Natural killer cell treated with Interleukin-12 subunit alpha and Interleukin-12 subunit beta and Interleukin-15 and Interleukin-18, amount 100 ng/mL, for 72 hours (primary cell): ENCODE measurements at places on chromosomes 3 and 15.
A peak's percentile ranks its signal among the peaks of the same experiment; 100 is the strongest.

DNA sequence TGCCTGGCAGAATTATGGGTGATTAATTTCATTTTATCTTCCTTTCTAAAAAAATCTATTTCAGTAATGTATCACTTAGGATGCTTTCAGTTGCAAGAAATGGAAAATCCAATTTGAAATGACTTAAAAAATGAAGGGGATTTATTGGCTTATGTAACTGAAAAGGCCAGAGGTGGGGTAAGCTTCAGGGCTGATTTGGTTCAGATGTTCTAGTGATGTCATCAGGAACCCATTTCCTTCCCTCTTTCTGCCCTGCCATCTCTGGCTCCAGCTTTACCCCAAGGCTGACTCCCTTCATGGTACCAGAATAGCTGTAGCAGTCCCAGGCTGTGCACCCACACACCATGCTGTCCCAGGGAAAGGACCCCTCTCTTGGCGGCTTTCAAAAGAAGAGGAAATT lies 18.5 kb upstream of the REC114 start:
- DNase-seq: no peak

GRCh38 chr15:85583923-85584390 lies 203.6 kb downstream of the AKAP13 start:
- peak; percentile 78 for DNase-seq

- DNase-seq: no peak
Observed at GRCh38 chr15:87740655-87741344, 515.7 kb downstream of the NTRK3 start.

- DNase-seq: no peak
Observed at GRCh38 chr3:141057946-141058800, 7.0 kb downstream of the SPSB4 start.
